WERI-Rb-1 (cell line): ENCODE measurements at places on chromosomes 5 and 9.

- no peak for DNase-seq
Measured at GRCh38 chr5:159576902-159577301, 246.6 kb upstream of the IL12B start.

- no peak for DNase-seq
Measured at GRCh38 chr5:133953568-133954145, 14.8 kb downstream of the C5orf15 start.

GRCh38 chr5:9958914-9959313, 290.8 kb downstream of the ATPSCKMT start:
- no peak for DNase-seq

GRCh38 chr5:120848883-120849282, 384.8 kb downstream of the PRR16 start:
- no peak for DNase-seq

GRCh38 chr5:55903121-55903701, 52.1 kb downstream of the IL31RA start:
- no peak for DNase-seq
